ENCODE measurements at places on chromosomes 4 and X. TPM values are rescaled to one million over a fixed set of nuclear protein-coding genes. Genes with fewer than 3 reads are reported as not detected.

DNA sequence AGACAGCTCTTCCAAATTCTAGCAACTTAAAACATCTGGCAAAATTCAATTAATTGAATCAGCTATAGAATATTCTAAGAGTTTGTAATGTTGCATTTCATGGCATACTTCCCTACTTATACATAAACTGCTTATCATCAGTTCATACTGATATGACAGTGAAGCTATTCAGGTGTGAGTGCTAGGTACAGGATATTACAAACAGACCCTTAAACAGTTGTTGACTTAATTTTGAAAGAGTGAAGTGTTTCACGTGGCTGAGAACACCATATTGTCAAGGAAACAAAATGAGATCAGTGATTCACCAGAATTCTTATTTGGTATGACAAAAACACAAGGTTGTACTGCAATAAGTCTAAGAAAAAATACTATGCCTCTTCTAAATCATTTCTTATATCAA lies 27.4 kb downstream of the CENPU start:
- no peak for DNase-seq

GCNA gene
- total RNA-seq = 2.0 TPM

DNA sequence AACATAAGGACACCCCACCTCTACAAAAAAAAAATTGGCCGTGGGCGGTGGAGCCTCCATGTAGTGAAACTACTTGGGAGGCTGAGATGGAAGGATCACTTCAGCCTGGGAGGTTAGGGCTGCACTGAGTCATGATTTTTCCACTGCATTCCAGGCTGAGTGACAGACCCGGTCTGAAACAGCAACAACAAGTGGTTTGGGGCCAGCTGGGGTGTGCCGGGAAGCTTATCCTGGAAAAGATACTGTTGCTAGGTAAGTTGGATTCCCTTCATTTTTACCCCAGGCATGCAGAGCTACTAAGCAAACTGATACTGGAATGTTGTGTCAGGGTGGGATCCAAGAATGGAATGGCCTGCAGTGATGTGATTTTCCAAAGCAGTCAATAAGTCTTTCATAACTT lies 57.0 kb downstream of the XAGE2 start:
- no peak for DNase-seq

GDPD2 gene
- total RNA-seq = 2.9 TPM

DNA sequence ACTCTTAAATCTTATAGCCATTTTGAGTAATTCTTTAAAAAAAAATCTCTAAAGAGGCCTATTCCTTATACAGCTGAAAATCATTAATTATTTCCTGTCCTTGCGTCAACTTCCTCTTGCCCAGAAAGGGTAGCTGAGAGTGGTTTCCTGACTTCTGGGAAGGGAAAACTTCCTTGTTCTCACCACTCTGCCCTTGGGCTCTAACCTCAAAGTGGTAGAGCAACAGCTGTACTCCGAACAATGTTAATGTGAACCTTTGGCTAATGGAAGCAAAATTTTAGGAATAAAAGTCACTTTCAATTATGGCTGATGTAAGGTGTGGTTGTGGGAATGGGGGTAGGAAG lies 15.3 kb downstream of the KLHL2 start:
- DNase-seq = no peak

DNA sequence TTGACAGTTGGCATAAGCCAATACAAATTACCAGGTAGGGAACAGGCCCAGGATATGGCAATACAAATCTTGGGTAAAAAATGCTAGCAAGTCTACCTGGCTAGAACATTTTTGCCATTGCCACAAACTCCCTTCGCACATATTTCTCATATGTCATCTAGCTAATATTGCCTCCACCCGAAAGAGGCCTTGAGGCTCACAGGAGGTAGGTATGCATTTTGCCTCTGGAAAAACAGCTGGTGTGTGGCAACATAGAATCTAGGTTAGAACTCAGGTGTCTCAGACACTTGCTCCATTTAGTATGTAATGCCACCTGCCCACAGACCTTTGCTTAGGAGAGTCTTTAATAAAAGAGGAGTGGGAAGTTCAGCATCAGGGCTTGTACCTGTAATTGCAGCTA lies 16.3 kb upstream of the RAPGEF2 start:
- DNase-seq = no peak

UCP1 gene
- total RNA-seq = 0.41 TPM

NR0B1 gene
- total RNA-seq = 0.41 TPM

PLS3 gene
- total RNA-seq = 76.2 TPM

KLHL13 gene
- 93.3 TPM for total RNA-seq

DOK7 gene
- total RNA-seq = under 0.01 TPM

DNA sequence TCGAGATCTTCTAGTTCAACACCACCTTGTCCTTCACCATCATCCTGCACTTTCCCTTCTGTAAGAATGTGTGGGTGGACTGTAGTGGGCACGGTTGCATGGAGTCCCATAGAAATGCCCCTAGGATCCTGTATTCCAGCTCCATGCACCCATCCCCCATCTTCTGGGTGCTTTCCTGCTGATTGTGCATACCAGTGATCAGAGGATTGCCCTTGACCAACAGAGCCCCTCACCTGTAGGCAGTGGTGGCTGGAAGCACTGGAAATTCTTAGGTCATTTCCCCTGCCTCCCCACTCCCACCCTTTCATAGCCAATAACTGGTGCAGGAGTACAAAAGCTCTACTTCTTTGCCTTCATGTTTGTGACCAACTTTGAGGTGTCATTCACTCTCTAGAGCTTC lies 213.4 kb upstream of the ARSJ start:
- DNase-seq = no peak

- DNase-seq = no peak
Observed at GRCh38 chr4:135191596-135191995, 990.0 kb upstream of the PABPC4L start.

- DNase-seq = no peak
Observed at GRCh38 chr4:118751629-118752323, 66.6 kb downstream of the METTL14 start.

BEND2 gene
- not detected for total RNA-seq

MGST2 gene
- 4.1 TPM for total RNA-seq

DNA sequence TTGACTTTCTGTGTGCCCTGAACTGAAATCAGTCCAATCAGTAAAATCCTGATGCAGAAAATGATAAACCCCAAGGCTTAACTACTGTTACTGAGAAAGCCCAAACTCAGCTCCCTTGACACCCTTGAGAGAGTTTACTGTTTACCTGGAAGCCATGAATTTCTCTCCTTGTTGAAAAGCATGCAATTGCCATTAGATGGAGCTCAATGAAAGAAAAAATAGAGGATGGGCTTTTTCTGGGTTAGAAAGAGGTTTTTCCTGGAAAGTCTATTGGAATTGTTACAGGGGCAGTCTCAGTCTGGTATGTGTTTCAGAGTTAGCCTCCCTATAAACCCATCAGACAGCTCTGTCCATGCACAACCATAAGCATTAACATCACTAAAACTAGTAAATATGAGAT lies 66.4 kb upstream of the C4orf54 start:
- DNase-seq = no peak

- no peak for DNase-seq
Observed at GRCh38 chr4:109111031-109111430, 191.4 kb downstream of the COL25A1 start.

DNA sequence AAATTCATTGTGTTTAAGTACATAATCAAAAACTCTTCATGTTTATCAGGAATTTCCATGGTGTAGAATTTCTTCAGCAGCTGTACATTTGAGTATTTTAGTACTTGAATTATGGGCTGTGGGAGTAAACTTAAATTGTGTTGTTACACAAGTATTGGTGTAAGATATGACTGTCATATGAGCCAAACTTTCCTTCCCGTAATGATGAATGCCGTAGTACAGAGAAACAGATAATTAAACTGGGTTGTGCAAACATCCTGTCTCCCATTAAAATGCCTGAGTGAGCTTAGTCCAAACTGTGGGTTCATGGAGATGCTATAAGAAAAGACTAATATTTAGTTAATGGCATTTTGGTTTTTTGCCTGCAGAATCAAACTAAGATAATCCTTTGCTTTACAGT lies 159.2 kb downstream of the SLC4A4 start:
- no peak for DNase-seq

GRCh38 chr4:83599183-83599582 lies 63.3 kb downstream of the GPAT3 start:
- no peak for DNase-seq

- DNase-seq = no peak
Observed at GRCh38 chr4:10058371-10058770, 37.1 kb upstream of the SLC2A9 start.

DNA sequence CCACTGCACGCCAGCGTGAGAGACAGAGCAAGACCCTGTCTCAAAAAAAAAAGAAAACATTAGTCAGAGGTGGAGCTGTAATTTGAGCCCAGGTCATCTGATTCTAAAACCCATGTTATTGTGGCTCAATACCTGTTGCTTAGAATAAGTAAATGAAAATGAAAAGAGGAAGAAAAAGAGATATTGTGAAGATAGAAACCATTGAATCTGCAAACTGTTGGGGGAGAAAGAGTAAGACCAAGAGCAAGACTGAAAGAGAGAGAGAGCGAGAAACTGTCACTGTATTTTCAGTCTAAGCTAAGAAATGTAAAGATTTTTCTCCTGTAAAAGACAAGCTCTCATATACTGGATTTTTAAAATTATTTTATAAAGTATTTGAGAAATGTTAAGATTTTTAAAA lies 9.7 kb upstream of the IGSF1 start:
- DNase-seq = no peak

- no peak for DNase-seq
Observed at GRCh38 chr4:184649971-184650855, 675 bp downstream of the PRIMPOL start.

HEPH gene
- 3.3 TPM for total RNA-seq

GRCh38 chrX:6052111-6052745 lies 176.4 kb downstream of the NLGN4X start:
- no peak for DNase-seq

GRCh38 chrX:5672099-5672498 lies 556.6 kb downstream of the NLGN4X start:
- no peak for DNase-seq

- DNase-seq = no peak
Observed at GRCh38 chrX:149037281-149037870, 467.7 kb downstream of the IDS start.

TRIM75 gene
- total RNA-seq = not detected

DNA sequence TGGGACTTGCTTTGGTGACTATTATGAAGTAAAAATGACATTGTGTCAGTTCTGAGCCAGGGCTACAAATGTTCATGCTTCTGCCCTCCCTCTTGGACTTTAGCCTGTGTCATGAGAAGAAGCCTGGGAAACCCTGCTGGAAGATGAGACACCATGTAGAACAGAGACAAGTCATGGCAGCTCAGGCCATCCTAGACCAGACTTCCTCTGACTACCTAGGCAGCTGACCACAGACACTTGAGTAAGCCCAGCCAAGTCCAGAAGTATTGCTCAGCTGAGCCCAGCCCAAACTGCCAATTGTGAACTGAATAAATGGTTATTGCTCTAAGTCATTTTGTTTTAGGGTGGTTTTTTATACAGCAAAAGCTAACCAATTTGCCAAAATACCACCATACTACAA lies 467.6 kb upstream of the CNKSR2 start:
- DNase-seq = no peak

GAGE12J gene
- not detected for total RNA-seq
